ENCODE measurements at places on chromosomes 5 and 9.

- no peak for DNase-seq
Observed at GRCh38 chr5:120886351-120886860, 422.3 kb downstream of the PRR16 start.

GRCh38 chr5:146203872-146204192, 427 bp downstream of the RBM27 start:
- DNase-seq: no peak

DNA sequence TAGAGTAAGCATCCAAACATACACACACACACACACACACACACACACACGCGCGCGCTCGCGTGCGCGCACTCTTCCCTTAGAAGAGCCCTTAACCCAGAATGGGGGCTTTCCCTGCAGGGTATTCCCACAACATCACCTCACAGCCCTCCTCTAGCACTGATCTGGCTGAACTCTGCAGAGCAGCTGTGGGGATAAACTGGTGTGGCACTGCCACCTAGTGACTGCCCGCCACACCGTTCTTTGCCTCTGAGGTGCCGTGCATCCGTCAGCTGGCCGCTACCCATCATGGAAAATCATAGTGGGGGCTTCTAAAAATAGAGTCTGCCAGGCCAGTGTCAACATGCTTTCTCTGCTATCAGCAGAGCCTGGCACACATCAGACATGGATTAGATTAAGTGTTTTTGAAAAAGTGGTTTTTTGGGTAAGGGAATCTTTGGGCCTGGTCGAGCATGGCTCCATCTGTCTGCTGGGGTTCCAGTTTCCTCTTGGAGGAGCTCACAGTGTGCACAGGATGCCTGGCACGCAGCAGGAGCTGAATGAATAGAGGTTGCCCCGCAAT, 88.1 kb downstream of the KCNN2 start:
- DNase-seq: peak; percentile 38

DNA sequence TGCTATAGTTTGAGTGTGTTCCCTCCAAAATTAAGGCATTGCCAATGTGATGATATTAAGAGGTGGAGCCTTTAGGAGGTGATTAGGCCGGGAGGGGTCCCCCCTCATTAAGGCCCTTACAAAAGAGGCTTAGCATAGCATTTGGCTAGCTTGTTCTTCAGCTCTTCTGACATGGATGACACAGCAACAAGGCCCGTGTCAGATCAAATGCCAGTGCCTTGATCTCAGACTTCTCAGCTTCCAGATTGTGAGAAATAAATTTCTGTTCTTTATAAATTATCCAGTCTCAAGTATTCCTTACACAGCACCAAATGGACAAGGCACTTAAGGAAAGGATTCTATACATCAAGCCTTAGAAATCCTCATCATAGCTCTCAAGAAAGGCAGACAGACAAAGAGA, 31.8 kb downstream of the SLC38A9 start:
- DNase-seq: no peak

DNA sequence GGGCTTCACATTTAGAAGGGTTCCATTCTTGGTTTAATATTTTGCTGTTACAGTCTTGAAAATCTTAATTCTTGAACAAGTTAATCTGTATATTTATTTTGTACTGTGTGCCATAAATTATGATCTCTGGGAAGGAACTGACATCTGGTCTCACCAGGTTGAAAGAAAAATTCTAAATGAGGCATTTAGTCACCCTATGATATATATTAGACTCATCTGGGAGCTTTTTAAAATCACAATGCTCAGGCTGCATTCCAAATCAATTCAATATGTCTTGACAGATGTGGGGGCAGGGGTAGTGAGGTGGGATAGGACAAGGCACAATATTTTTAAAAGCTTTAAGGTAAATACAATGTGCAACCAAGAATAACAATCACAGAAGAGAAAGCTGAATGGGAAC, 569.2 kb downstream of the PRR16 start:
- DNase-seq: no peak

- DNase-seq: peak; percentile 42
Observed at GRCh38 chr5:124747791-124748686, 1.6 kb upstream of the ZNF608 start.

- no peak for DNase-seq
Observed at GRCh38 chr5:65734921-65735320, 12.9 kb downstream of the NLN start.

- DNase-seq: no peak
Observed at GRCh38 chr5:177356746-177357145, 978 bp upstream of the RGS14 start.

DNA sequence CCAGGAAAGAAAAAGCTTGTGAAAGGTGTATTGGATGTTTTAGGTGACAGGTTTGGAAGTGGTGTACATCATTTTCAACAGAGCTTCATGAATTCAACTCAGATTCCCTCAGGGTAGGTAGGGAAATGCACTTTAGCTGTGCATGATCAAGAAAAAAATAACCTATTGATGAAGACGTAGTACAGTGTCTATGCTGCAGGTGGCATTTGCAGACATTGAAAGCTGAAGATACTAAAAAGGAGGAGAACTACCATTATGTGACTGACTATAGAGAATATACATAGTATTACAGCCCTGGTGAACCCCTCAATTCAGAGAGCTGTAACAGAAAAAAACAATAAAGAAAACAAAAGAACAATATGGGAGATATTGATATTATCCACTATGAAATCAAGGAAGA, 2344.7 kb upstream of the ACO1 start:
- DNase-seq: peak; percentile 16

GRCh38 chr5:180129291-180130190, 58.0 kb upstream of the RNF130 start:
- no peak for DNase-seq

GRCh38 chr5:95352691-95353090, 38.5 kb upstream of the FAM81B start:
- no peak for DNase-seq

DNA sequence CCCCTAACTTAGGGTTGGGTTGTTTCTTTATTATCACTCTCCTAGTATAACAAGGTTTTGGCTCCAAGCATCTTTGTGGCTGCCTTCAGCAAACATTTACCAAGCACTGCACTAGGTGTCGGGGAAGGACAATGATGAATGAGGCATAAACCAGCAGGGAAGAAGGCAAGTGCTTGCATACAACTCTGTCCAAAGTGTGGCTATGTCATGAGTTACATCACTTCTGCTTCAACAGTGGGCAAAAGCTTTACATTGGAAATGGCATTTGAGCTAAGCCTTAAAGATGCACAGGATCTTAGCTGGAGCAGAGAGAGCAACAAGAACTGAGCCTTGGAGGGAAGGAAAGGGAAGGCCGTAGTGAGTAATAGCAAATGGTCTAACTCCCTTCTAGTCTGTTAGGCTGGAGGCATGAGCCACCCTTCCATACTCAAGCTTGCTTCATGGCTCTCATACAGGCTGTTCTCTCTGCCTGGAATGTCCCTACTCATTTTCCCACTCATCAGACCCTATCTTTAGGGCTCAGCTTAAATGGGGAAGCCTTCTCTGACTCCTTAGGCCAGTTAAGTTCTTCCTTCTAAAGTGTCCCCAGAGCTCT, 121.8 kb downstream of the SEMA6A start:
- peak; percentile 43 for DNase-seq

GRCh38 chr5:134162592-134162991, 14.2 kb downstream of the SKP1 start:
- no peak for DNase-seq

GRCh38 chr9:97847474-97848214, 5.4 kb upstream of the FOXE1 start:
- DNase-seq: no peak

- DNase-seq: no peak
Observed at GRCh38 chr9:117184173-117184572, 230.7 kb downstream of the ASTN2 start.

DNA sequence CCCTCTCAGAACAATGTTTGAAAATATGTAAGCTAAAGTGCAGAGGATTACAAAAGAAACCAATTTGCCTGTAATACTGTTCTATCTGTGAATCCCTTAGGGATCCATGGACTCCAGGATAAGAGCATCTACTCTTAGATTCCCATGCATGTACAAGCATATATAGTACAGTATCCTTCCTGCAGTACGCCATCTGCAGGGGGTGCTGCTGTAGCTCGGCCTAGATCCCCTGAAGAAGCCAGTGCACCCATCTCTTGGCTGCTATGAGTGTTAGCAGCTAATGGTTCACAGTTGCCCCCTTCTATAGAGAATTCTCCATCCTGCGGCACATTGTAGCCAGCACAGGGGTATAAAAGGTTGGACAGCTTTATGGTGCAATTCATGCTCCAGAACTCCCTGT, 61.8 kb upstream of the SLC30A5 start:
- no peak for DNase-seq

DNA sequence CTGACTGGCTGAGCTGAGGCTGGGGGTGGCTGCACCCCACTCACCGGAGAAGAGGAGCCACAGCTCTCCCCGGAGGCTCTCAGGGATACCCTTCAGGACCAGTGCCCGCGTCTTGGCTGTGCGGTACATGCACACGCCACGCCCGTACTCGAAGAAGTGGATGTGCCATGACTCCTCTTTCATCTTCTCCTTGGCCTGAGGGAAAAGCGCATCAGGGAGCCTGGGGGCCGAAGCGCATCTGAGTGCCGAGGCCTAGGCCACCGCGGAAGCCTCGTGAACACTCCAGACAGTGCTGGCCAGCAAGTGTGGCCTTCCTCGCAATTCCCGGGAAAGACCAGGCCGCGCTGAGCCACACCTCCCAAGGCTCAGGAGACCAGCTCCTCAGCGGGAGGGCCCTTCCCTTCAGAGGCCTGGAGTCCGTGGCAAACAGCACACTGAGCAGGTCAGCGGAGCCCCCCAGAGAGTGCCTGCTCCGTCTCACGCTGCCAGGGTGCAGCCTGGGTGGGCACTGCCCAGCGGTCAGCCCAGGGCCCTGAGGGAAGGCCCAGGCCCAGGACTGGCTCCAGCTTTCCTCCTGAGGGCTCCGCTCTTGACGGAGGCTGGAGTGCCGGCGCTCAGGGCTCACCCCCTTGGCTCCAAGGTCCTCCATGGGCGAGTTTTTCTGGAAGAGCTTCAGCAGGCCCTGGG, 20.5 kb upstream of the MRNIP start:
- no peak for DNase-seq

- peak; percentile 44 for DNase-seq
Observed at GRCh38 chr5:41270423-41271251, 57.3 kb upstream of the C6 start.

DNA sequence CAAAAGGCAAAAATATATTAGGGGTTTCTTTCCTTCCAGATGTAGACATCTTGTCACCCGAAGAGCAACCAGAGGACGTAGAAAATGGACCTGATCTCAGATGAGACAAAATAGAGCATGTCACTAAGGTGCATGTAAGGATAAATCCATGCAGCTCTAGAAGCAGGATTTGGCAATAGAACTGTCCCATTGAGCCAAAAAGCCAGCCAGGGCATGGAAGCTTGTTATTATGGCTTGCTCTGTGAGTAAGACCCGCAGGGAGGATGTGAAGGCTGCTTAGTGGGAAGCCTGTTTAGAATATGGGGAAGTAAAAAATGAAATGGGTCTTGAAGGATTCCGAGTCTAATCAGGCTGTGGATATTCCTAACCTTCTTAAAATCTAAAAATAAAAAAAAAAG, 165.6 kb upstream of the MPDZ start:
- DNase-seq: no peak

GRCh38 chr5:1438871-1439270, 6.4 kb downstream of the SLC6A3 start:
- DNase-seq: no peak

DNA sequence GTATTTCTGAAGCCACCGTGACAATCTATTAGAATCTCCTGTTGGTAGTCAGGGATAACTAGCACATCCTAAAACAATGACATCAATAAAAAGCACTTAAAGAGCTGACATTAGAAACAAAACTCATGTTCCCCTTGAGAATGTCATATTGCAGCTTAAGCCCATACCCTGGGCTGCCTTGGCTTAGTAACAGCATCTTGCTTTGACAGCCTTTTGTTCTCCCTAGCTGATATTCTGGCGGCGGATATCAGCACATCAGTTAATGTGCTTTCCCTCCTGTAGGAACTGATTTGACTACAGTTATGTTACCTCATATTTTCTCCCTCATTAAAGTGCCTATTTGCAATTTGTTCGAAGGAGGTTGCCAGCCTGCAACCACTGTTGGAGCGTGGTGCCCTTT, 214.1 kb downstream of the CD180 start:
- no peak for DNase-seq

DNA sequence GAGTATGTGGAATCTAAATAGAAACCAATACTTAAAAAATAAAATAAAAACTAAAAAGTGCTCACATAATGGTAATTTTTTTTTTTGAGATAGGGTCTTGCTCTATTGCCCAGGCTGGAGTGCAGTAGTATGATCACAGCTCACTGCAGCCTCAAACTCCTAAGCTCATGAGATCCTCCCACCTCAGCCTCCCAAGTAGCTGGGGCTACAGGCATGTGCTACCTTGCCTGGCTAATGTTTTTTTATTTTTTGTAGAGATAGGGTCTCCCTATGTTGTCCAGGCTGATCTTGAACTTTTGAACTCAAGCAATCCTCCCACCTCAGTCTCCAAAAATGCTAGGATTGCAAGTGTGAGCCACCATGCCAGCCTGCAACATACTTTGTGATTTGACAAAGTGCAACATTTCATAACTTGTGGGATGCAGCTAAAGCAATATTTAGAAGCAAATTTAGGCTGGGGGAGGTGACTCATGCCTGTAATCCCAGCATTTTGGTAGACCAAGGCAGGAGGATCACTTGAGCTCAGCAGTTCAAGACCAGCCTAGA, 18.4 kb downstream of the AP3B1 start:
- DNase-seq: no peak

- no peak for DNase-seq
Observed at GRCh38 chr9:126885131-126885641, 24.7 kb downstream of the ZBTB34 start.

GRCh38 chr5:60207040-60207439, 313.5 kb upstream of the PDE4D start:
- DNase-seq: no peak

- DNase-seq: no peak
Observed at GRCh38 chr9:31535651-31536050, 848.8 kb upstream of the ACO1 start.

- DNase-seq: no peak
Observed at GRCh38 chr9:784916-785315, 56.6 kb upstream of the DMRT1 start.

DNA sequence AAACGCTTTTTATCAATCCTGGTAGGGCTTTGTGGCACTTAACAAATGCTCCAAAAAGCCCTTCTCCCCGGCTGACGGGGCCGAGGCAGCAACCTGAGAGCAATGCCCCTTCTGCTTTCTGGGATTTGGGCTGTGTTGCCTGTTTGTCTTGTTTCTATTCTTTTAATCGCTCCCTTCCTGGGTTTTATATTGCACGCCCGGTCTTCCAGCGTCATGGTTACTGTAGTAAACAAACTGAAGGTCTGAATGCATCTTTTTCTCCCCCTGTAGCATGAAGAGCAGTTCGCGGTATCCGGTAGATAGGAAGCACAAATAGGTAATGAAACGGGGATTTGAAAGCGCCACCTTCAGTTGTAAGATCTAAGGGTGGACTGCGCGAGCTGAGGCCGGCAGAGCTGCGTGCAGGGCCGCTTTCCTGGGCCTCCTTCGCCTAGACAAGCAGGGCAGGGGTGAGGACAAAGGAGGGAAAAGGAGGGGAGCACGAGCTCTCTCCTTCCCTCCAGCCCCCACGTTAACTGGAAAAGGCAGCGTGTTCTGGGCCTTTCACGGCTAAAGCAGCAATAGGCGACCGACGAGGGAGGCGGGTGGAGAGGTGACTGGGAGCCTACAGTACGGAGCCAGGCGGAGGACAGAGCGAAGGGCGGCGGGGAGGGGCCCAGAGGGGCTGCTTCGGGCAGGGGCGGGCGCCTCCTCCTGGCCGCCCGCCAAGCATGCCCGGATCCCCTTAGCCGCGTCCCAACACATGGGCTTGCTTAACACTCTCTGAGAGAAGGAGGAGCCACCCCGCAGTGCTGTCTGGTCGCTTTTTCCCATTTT, 49.3 kb upstream of the ZNF366 start:
- DNase-seq: no peak

Measured in ACHN (cell line).